ENCODE measurements at places on chromosomes 12 and 14.

DNA sequence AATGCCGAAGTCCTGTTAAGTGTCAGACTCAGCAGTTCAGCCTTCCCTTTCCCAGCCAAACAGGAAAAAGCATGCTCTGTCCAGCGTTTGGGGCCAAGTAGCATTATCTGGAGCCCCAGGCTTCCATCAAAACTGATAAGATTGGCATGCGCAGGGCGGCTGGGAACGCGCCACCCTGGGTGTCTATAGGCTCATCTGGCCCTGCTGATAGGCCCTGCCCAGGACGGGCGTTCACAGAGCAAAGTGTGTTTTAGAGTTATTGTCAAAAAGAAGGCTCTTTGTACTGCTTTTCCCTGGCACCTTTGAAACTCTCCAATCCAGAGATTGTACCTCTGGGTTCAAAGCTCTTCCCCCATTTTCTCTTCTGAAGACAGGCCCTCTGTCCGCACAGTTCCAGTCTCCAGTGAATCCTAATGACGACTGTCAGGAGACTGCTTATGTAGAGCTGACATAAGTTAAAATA is at the start of gene ART4:
Gene ART4, minus strand, starts transcription at position 102 of the 463 bp plus-strand sequence. CDS start 413 bp downstream, outside the sequence.
- DNase-seq = no peak

DNA sequence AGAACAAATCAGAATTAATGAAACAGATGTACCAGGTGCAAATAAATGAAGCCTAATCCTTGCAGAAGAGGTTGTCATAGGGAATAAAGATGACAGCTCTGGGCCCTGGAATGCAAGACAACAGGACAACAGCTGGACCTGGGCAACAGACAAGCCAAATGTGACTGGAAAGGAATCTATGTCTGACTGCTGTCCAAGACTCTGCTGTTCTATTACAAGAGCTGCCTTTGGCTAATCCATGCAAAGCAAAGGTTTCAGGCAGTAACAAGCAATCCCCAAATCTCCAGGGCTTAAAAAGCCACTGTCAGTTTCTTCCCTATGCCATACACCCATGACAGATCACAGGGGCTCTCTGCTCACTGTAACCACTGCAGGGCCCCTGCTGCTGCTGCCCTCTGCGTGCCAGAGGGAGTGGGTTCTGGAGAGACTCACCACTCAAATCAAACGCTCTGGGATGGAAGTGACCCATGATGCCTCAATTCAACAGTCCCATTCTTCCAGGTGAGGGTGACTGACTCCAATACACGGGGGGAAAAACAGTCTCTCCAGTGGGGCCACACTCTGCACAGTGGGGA is 218.9 kb upstream of the SFSWAP start:
- no peak for DNase-seq

GRCh38 chr12:116280595-116281290 is 3.2 kb upstream of the MED13L start:
- DNase-seq = no peak

GRCh38 chr12:92248977-92249376 is 103.3 kb upstream of the BTG1 start:
- no peak for DNase-seq

DNA sequence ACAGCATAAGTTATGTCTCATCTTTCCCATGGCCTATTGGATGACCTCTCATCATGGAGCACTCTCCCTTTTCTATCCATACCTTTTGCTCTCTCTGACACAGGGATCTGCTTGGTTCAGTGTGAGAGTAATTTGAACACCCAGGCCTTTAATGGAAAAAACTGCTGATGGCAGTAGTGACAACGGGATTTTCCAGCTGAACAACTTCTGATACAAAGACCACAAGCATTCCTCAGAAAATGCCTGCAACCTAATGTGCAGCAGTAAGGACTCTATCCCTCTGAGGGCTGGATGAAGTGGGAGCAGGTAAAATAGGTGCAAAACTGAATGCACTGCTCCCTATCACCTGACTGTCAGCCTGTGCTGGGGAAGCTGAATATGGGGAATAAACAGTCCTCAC is 51.0 kb downstream of the KANSL2 start:
- DNase-seq = peak; percentile 4

Data from renal cortical epithelial cell (primary cell).